ENCODE measurements at places on chromosomes 3 and 15. TPM values are rescaled to one million over a fixed set of nuclear protein-coding genes. Genes with fewer than 3 reads are reported as not detected.

The SEC22A gene
- total RNA-seq, result 19.3 TPM

The DNAJA4 gene
- total RNA-seq, result 32.6 TPM

The HRG gene
- total RNA-seq, result not detected

The GABRR3 gene
- not detected for total RNA-seq

The UPK1B gene
- total RNA-seq, result not detected

The PGBD4 gene
- 3.2 TPM for total RNA-seq

The LRRC31 gene
- not detected for total RNA-seq

DNA sequence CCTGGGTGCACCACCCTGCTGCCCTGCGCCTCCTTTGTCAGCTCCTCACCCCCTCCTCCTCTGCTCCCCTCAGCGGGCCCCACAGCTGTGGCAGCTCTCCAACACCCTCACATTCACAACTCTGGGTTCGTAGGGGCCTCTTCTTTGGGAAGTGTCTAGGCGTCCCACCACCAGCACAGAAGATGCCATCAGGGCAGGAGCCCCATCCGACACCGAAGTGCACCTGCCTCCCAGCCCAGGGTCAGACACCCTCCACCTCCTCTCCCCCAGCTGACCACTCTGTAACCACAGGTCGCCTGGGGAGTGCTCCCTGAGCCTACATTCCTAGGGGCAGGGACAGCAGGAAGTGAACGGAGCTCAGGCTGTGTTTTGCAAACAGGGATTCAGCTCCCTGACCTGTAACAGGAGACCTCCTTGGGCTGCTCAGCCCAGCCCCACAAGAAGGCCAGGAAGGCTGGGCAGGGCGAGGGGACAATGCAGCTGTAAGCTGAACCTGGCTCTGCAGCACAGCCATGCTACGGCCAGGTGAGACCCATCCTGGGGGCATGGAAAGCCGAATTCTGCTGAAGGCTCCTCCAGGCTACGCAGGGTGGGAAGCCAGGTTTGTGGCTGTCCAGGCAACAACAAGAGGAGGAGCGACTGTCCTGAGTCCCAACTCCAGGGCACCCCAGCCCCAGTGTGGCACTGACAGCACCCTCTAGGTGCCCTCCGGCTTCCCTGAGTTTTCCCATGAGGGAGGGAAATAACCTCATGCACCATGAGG, 269.0 kb downstream of the GOLGA6L6 start:
- no peaks in the 10 kb centered on the region for H3K36me3 ChIP-seq
- no peak overlapping the region for H3K4me3 ChIP-seq
- H3K27me3 ChIP-seq, result no peaks in the 10 kb centered on the region
- no peak overlapping the region for H3K27ac ChIP-seq
- no peaks in the 10 kb centered on the region for H3K4me1 ChIP-seq

DNA sequence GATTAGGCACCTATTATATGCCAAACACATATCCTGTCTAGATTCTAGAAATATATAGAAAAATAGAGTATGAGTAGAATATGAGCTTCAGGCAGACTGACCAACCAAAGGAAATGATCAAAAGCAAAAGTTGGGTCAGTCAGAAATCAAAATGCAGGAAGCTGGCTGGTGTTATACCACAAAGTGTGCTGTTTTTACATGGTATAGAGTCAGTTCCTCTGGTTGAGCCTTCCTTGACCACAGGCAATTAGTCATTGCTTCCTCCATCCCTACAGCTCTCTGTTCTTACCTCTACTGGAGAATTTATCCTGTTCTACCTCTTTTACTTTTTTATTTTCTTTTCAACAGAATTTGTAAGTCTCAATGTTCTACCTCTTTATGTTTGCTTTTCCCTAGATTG, 149.8 kb downstream of the TMCO5A start:
- H3K36me3 ChIP-seq, result no peaks in the 10 kb centered on the region
- no peaks in the 10 kb centered on the region for H3K27me3 ChIP-seq
- no peak overlapping the region for H3K4me3 ChIP-seq
- no peak overlapping the region for H3K27ac ChIP-seq

DNA sequence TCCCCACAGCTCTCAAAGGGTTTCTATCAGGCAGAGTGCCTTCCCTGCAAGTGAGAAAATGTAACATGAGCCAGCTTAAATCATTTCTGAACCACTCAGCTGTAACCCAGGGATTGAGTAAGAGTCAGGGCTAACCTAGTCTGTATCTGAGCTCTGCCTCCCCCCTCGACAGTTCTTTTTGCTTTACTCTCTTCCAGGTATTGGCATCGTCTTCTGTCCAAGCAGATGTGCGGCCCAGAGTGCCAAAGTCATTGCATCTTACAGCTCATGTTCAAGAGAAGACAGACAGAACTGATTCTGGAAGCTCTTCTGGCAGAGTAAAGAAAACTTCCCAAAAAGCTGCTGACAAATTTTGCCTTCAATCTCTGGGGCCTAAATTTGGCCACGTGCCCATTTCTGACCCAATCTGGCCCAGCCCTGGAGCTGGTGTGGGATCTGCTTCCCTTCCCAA, 74.8 kb downstream of the ABHD5 start:
- no peaks in the 10 kb centered on the region for H3K27me3 ChIP-seq
- peaks cover 11% of the 10 kb centered on the region for H3K4me1 ChIP-seq
- no peaks in the 10 kb centered on the region for H3K36me3 ChIP-seq
- no peak for DNase-seq
- no peak overlapping the region for H3K27ac ChIP-seq
- H3K4me3 ChIP-seq, result no peak overlapping the region

DNA sequence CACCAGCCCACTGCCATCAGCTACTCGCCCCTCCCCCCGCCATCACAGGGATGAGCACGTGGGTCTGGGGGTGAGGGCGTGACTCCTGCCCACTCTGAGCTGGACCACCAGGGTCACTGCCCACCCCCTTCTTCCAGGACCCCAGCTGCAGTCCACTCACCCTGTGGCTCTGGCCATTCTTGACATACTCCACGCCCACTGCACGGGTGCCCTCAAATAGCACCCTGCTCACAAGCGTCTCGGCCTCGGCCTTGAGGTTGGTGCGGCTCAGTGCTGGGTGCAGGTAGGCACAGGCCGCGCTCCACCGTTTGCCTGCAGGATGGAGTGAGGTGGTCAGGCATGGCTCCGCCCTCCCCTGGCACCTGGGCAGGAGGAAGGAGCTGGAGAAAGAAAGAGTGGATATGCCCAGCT, 23.9 kb downstream of the CHDH start:
- no peaks in the 10 kb centered on the region for H3K36me3 ChIP-seq
- DNase-seq, result no peak
- H3K4me3 ChIP-seq, result no peak overlapping the region
- no peaks in the 10 kb centered on the region for H3K27me3 ChIP-seq

- H3K27ac ChIP-seq, result no peak overlapping the region
- no peak for DNase-seq
- H3K4me1 ChIP-seq, result no peaks in the 10 kb centered on the region
These were observed 25.6 kb upstream of the ACAP2 start for GRCh38 chr3:195468391-195468776.

DNA sequence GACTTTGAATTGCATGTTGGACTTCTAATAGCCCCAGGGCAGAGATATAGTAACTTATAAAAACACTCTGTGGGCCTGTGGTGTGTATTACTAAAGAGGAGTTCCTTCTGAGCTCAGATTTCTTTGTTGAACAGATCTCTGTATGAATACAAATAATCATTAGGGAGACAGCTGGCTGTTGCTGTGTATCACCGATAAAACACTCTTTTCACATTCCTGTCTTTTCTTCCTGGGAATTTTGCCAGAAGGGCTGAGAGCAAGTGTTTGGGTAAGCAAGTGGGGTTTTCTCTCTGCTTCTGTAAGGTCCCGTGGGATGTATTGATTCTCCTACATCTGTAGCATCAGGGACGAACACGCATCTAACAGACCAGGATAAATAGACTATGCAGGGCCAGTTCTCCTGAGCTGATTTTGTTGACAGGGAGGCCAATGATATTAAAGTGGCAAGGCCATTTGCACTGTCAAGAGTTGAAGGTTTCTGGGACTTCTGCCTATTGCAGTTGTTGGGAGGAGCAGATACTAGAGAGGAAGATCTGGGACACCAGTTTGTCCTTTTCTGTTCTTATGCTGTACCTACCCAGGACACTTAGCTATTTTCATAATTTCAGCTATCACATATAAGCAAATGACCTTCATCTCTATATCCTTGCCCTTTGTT, 225.9 kb upstream of the CD96 start:
- H3K4me3 ChIP-seq, result no peak overlapping the region
- H3K36me3 ChIP-seq, result no peaks in the 10 kb centered on the region
- no peaks in the 10 kb centered on the region for H3K27me3 ChIP-seq
- peaks cover 43% of the 10 kb centered on the region for H3K4me1 ChIP-seq

All from CD8-positive, alpha-beta memory T cell (primary cell).